A673 (cell line): ENCODE measurements at places on chromosomes 1 and 21. TPM values are rescaled to one million over a fixed set of nuclear protein-coding genes. Genes with fewer than 3 reads are reported as not detected.

DNA sequence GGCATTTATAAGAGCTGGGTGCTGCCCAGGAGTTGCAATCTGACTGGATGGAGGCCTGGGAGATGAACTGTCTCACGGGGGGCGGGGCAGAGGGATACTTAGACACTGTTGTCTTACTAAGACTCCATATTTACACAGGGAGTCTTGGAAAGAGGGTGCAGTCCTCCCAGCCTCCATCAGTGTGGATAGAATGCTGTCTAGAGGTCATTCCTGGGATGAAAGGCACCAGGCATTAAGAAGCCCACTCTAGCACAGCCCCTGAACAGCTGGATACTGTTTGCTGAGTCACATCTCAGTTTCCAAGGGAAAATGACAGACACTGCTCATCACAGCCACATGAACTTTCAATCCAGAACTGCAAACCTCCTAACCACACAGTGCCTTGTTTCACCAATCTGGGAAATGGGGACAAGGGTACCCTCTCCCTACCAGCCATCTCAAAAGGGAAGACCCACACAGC lies 43.3 kb downstream of the SSBP3 start:
- no peaks in the 10 kb centered on the region for H3K27me3 ChIP-seq
- H3K4me1 ChIP-seq = no peaks in the 10 kb centered on the region
- no peak overlapping the region for H3K27ac ChIP-seq
- H3K36me3 ChIP-seq = no peaks in the 10 kb centered on the region
- H3K4me3 ChIP-seq = no peak overlapping the region
- DNase-seq = no peak

DNA sequence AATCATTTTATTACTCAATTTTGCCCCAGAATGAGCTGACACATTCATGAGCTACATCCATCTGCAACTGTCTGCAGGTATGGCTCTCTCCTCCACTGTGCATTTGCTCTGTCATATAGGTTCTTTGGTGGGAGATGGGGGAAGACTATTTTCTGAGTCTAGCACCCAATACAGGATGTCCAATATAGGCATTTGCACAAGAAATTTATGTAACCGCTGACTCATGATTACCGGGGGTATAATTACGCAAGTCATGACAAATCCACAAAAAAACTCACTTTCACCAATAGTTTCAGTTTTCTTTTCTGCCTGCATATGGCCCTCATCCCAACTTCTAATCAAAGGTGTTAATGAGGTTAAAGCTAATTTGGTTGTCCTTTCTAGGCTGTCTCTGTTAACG lies 17.5 kb upstream of the VSIG8 start:
- no peaks in the 10 kb centered on the region for H3K27me3 ChIP-seq
- H3K36me3 ChIP-seq = no peaks in the 10 kb centered on the region
- H3K27ac ChIP-seq = no peak overlapping the region
- DNase-seq = peak; percentile 36
- peaks cover 13% of the 10 kb centered on the region for H3K4me1 ChIP-seq
- H3K4me3 ChIP-seq = no peak overlapping the region

- H3K4me1 ChIP-seq = no peaks in the 10 kb centered on the region
- H3K27me3 ChIP-seq = no peaks in the 10 kb centered on the region
- no peaks in the 10 kb centered on the region for H3K36me3 ChIP-seq
- H3K4me3 ChIP-seq = no peak overlapping the region
These were observed 37.4 kb downstream of the MAP3K21 start for GRCh38 chr1:233364695-233365539.

DNA sequence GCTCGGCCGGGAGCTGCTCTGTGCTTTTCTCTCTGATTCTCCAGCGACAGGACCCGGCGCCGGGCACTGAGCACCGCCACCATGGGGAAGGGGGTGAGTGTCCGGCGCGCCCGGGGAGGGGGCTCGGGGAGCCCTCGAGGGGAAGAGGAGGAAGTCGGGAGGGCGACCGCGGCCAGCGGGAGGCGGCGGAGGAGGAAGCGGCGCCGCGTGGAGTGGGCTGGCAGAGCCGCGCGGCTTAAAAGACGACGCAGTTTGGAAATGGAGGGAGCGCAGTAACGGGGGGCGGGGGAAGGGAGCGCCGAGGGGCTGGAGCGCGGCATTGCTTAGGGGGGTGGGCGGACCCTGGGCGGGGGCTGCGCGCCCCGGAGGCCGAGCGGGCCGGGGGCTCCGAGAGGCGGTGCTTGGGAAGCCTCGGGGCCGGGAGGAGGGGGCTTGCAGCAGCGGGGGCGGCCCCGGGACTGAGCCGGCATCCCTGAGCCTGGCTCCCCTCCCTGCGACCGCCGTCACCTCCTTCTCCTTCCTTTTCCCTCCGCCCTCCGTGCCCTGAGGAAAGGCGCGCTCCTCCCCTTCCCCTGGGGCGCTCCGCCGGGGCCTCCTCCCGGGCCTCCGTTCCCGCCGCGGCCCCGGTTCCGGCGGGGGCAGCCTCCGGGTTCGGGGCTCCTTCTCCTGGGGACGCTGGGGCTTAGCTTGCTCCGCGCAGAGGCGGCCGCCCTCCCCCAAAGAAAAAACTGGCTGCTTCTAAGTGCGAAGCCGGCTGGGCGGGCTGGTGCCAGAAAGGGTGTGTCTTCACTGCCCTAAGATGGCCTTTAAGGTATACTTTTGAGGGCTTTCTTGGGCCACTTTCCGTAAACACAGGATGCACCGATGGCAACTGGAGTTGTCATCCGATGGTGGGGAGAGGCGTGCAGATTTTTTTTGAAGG lies 648 bp downstream of the ATP1A1 start:
- peak overlapping the region; percentile 91 for H3K4me3 ChIP-seq
- H3K27me3 ChIP-seq = no peaks in the 10 kb centered on the region
- peaks cover 45% of the 10 kb centered on the region for H3K36me3 ChIP-seq
- peak; percentile 74 for DNase-seq

The TMOD4 gene
- total RNA-seq = 1.4 and 2.8 TPM in 2 replicates

- no peaks in the 10 kb centered on the region for H3K4me1 ChIP-seq
- no peak for DNase-seq
- H3K27me3 ChIP-seq = no peaks in the 10 kb centered on the region
- H3K36me3 ChIP-seq = peaks cover 56% of the 10 kb centered on the region
- no peak overlapping the region for H3K27ac ChIP-seq
- no peak overlapping the region for H3K4me3 ChIP-seq
These were observed 8.4 kb upstream of the KPNA6 start for GRCh38 chr1:32099426-32099825.
